Upper lobe of right lung (tissue), 1 donor: ENCODE measurements at places on chromosomes 7 and 10. TPM values are rescaled to one million over a fixed set of nuclear protein-coding genes. Genes with fewer than 3 reads are reported as not detected.

GRCh38 chr10:36301139-36301538, 659.0 kb upstream of the FZD8 start:
- H3K27ac ChIP-seq, result no peak overlapping the region
- no peak for DNase-seq

TMEM140 gene
- 31.2 TPM for total RNA-seq

HOXA11 gene
- not detected for total RNA-seq

DNA sequence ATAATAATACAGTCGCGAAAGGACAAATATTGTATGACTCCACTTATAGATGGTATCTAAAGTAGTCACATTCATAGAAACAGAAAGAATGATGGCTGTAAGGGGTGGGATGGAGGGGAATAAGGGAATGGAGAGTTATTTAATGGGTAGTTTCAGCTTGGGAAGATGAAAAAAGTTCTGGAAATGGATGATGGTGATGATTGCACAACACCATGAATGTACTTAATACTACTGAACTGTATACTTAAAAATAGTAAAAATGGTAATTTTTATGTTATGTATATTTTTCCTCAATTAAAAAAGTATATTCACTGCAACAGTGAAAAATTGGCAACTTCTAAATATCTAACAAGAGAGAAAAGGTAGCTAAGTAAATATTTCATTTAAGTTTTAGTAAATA, 265.8 kb downstream of the EXOC4 start:
- H3K27me3 ChIP-seq, result no peaks in the 10 kb centered on the region
- H3K36me3 ChIP-seq, result no peaks in the 10 kb centered on the region
- H3K27ac ChIP-seq, result no peak overlapping the region
- H3K4me3 ChIP-seq, result no peak overlapping the region
- no peaks in the 10 kb centered on the region for H3K4me1 ChIP-seq

- peaks cover 58% of the 10 kb centered on the region for H3K36me3 ChIP-seq
- no peaks in the 10 kb centered on the region for H3K27me3 ChIP-seq
- no peak overlapping the region for H3K27ac ChIP-seq
- no peaks in the 10 kb centered on the region for H3K4me1 ChIP-seq
Measured at GRCh38 chr7:30634193-30634626, 39.5 kb downstream of the GARS1 start.

GRCh38 chr10:69956741-69957230, 95.9 kb upstream of the MACROH2A2 start:
- H3K27me3 ChIP-seq, result no peaks in the 10 kb centered on the region
- peaks cover 4% of the 10 kb centered on the region for H3K4me1 ChIP-seq
- H3K27ac ChIP-seq, result no peak overlapping the region
- no peak overlapping the region for H3K4me3 ChIP-seq

STX1A gene
- 6.3 TPM for total RNA-seq

POLR2J3 gene
- total RNA-seq, result 36.7 TPM

OPN1SW gene
- total RNA-seq, result not detected

DNA sequence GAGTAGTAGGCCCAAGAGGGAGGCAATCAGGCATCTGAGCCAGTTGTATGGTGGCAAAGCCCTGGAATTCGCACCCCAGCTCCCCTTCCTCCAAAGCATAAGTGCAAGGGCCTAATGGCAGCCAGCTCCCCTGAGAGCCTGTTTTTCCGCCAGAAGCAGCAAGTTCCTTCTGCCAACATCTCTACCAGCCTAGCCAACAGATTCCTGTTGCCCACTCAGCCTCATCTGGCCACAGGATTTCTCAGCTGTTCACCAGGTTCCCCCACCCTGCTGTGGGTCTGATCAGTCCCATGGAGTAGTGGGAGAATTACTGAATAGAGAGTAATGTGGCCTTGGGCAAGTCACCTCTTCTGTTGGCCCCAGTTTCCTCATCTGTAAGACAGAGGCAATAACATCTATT, 186.2 kb upstream of the PDE1C start:
- H3K4me3 ChIP-seq, result no peak overlapping the region
- no peak overlapping the region for H3K27ac ChIP-seq
- no peaks in the 10 kb centered on the region for H3K36me3 ChIP-seq
- no peaks in the 10 kb centered on the region for H3K27me3 ChIP-seq
- no peak for DNase-seq

DNA sequence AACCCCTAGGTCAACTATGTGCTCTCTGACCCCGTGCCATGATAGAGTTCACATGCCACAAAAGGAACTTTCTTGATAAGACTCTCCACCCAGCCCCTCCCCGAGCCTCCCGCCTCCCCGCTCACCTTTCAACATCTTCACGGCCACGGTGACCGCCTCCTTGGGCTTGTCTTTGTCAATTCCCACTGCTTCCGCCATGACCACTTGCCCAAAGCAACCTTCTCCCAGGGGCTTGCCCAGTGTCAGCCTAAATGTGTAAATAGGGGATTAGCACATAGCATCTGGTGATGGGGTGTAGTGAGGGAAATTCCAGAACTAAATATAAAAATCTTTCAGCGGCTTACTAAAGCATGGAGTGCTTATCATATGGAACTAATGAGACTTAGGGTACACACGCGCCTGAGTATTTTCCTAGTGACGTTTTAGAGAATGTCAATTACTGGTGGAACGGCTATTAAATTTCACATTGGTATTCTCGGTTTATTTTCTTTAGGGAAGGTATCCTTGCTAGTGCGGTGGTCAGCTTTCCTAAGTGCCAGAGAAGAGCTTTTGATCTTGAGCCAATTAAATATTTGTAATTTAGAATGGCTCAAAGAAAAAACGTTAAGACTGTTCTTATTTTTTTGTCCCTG, 97.4 kb downstream of the FGFR2 start:
- DNase-seq, result no peak
- H3K4me1 ChIP-seq, result no peaks in the 10 kb centered on the region
- no peak overlapping the region for H3K27ac ChIP-seq
- no peak overlapping the region for H3K4me3 ChIP-seq
- H3K36me3 ChIP-seq, result peaks cover 10% of the 10 kb centered on the region

DNA sequence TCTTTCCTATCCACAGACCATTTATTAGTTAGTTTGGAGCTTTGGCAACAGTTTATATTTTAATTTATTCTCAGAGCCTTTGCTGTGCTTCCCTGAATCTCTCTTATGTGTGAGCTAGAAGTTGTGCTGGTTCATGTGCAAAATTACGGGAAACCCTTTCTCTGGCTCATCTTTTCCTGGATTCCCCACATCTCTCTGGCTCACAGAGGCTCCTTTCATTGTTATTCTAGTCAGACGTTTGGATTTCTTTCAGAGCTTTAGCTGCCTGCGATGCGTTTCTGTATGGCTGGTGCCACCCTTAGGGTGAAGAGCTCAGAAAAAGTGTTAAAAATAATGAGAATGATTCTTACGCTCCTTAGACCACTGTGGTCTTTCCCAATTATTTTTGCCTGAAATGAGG, 53.3 kb downstream of the TPST1 start:
- no peak overlapping the region for H3K27ac ChIP-seq
- H3K4me3 ChIP-seq, result no peak overlapping the region
- H3K27me3 ChIP-seq, result no peaks in the 10 kb centered on the region
- H3K4me1 ChIP-seq, result no peaks in the 10 kb centered on the region
- DNase-seq, result no peak

GRCh38 chr10:95785942-95786669, 30.1 kb downstream of the ENTPD1 start:
- H3K27ac ChIP-seq, result no peak overlapping the region
- no peaks in the 10 kb centered on the region for H3K36me3 ChIP-seq
- no peak overlapping the region for H3K4me3 ChIP-seq
- no peak for DNase-seq

ADIRF gene
- total RNA-seq, result 155 TPM

- H3K4me3 ChIP-seq, result no peak overlapping the region
- no peak overlapping the region for H3K27ac ChIP-seq
- peaks cover 44% of the 10 kb centered on the region for H3K4me1 ChIP-seq
- DNase-seq, result no peak
Measured at GRCh38 chr10:123134343-123134914, 1.3 kb upstream of the HMX3 start.

DNA sequence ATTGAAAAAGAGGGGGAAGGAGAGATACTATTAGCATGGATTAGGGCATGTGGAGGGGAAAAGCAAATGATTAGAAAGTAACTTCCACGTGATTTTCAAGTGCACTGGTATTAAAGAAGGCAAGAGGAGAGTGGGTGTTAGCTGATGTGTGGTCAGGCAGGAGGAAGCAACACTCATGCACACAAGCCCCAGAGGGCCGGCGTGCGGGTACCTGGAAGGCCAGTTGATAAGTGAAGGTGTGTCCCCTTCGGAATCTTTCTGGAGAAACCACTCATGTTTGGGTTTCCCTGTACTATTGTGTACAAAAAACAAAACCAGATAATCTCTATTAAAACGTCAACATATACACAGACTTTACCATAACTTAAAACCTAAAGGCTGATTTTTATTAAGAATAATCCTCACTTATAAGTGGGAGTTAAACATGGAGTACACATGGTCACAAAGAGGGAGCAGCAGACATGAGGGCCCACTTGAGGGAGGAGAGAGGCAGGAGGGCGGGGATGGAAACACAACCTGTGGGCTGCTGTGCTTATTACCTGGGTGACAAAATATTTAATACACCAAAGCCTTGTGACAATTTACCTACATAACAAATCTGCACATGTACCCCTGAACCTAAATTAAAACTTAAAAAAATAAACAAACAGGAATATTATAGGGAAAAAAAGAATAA, 98.9 kb downstream of the SVIL start:
- peaks cover 3% of the 10 kb centered on the region for H3K36me3 ChIP-seq
- peak; percentile 72 for DNase-seq
- H3K4me3 ChIP-seq, result peak overlapping the region; percentile 15
- H3K27ac ChIP-seq, result peak overlapping the region; percentile 53
- H3K27me3 ChIP-seq, result no peaks in the 10 kb centered on the region

- DNase-seq, result no peak
- H3K4me1 ChIP-seq, result no peaks in the 10 kb centered on the region
- H3K27ac ChIP-seq, result no peak overlapping the region
Measured at GRCh38 chr7:88597941-88598425, 161.5 kb upstream of the ZNF804B start.

GRCh38 chr10:99595236-99595635, 25.0 kb downstream of the SLC25A28 start:
- DNase-seq, result no peak
- H3K36me3 ChIP-seq, result no peaks in the 10 kb centered on the region
- H3K4me1 ChIP-seq, result no peaks in the 10 kb centered on the region
- H3K27me3 ChIP-seq, result no peaks in the 10 kb centered on the region
- H3K4me3 ChIP-seq, result no peak overlapping the region

AOC1 gene
- 0.64 TPM for total RNA-seq

TSPAN12 gene
- 51.8 TPM for total RNA-seq

DNA sequence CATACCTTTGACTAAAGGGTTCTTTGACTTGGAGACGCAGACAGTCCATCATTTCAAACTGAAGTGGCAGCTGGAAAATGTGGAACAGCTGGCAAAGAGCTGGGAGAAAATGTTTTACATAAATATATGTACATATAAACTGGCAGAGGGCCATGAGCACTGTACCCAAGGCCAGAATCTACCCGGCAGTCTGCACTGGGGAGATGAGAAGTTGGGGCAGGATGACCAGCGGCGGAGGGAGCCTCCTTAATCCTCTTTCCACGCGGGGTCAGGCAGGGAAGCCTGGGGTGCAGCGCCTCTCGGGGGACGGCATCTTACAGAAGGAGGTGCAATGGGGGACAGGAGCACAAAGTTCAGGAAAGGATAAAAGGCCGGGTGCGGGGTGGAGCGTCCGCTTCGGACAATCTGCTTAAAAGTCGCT, 1.3 kb downstream of the GLI3 start:
- no peak for DNase-seq
- peaks cover 32% of the 10 kb centered on the region for H3K4me1 ChIP-seq
- H3K36me3 ChIP-seq, result no peaks in the 10 kb centered on the region
- H3K27ac ChIP-seq, result peak overlapping the region; percentile 80
- no peaks in the 10 kb centered on the region for H3K27me3 ChIP-seq

- H3K36me3 ChIP-seq, result no peaks in the 10 kb centered on the region
- H3K27ac ChIP-seq, result no peak overlapping the region
- H3K27me3 ChIP-seq, result no peaks in the 10 kb centered on the region
- H3K4me1 ChIP-seq, result peaks cover 14% of the 10 kb centered on the region
- no peak overlapping the region for H3K4me3 ChIP-seq
Measured at GRCh38 chr10:74969093-74969492, 142.4 kb upstream of the SAMD8 start.

DNA sequence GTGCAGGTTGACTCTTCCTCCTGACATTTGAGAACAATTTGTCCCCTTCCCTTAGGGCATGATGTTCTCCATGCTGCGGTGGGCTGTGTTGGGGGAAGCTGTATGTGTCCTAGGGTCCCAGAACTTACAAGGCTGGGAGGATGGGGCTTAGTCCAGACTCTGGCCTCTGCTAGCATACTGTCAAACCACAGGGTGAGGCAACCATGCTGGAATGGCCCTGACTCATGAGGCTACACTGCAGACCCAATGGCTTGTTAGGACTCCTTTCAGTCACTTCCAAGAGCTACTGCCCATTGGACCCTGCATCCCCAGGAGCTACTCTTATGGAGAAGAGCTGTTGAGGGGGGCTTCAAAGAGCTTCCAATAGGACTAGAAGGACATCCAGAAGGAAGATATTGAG, 20.1 kb upstream of the FAM170B start:
- no peak overlapping the region for H3K27ac ChIP-seq
- H3K4me3 ChIP-seq, result no peak overlapping the region
- no peaks in the 10 kb centered on the region for H3K36me3 ChIP-seq
- no peaks in the 10 kb centered on the region for H3K4me1 ChIP-seq
- no peak for DNase-seq

- H3K36me3 ChIP-seq, result no peaks in the 10 kb centered on the region
- no peak for DNase-seq
- no peak overlapping the region for H3K4me3 ChIP-seq
- H3K27me3 ChIP-seq, result no peaks in the 10 kb centered on the region
- no peak overlapping the region for H3K27ac ChIP-seq
- H3K4me1 ChIP-seq, result peaks cover 67% of the 10 kb centered on the region
Measured at GRCh38 chr7:50655490-50655889, 90.3 kb upstream of the DDC start.

MMP21 gene
- total RNA-seq, result not detected

DNA sequence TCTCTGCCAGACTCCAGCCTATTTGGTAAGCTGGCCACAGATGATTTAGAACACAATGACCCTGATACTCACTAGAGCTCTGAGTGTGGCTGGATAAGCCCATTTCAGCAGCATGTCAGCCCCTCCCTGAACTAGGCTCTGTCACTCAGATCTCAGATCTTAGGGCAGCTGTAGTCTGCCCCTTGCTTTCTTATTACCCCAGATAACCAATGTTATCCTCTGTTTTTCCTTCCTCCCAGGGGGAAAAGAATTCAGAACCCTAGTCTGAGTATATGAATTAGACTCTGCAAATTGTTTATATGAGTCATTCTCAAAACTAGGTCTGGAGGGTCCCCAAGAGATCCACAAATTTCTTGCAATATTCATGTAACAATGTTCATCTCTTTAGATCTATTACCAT, 286.2 kb downstream of the KCNMA1 start:
- H3K36me3 ChIP-seq, result no peaks in the 10 kb centered on the region
- H3K4me3 ChIP-seq, result no peak overlapping the region
- no peak for DNase-seq
- H3K4me1 ChIP-seq, result no peaks in the 10 kb centered on the region
- no peaks in the 10 kb centered on the region for H3K27me3 ChIP-seq

RARRES2 gene
- 259 TPM for total RNA-seq

SLC39A12 gene
- total RNA-seq, result 0.29 TPM
